ENCODE measurements at places on chromosomes 4 and X.
A peak's percentile ranks its signal among the peaks of the same experiment; 100 is the strongest.

DNA sequence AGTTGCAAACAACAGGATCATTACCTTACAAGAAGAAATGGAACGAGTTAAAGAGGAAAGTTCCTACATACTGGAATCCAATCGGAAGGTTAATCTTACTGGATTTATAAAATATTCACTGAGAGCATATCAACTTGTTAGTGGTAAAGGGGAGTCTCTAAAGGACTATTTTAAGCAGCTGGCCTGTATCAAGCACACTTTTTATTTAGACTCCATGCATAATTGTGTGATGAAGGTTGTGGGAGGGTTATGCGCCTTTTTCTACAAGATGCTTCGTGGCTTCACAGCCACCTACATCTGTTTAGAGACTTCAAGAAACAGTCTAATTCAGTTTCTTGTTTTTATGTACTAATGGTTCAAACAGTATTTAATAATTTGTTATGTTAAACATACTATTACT is 56.6 kb downstream of the GRSF1 start:
- DNase-seq = no peak

DNA sequence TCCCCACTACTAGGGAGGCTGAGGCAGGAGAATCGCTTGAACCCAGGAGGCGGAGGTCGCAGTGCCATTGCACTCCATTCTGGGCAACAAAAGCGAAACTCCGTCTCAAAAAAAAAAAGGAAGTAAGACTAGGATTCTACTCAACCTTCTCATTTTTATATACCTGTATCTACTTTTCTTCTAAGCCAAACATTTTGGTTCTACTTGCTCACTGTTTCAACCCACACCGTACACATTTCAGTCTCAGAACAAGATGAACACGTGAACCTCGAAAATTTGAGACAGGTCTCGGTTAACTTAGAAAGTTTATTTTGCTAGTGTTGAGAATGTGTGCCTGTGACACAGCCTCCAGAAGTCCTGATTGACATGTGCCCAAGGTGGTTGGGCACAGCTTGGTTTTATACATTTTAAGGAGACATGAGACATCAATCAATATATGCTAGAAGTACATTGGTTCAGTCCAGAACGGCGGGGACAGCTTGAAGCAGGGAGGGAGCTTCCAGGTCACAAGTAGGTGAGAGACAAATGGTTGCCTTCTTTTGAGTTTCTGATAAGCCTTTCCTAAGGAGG is 3.7 kb downstream of the ADD1 start:
- no peak for DNase-seq

GRCh38 chr4:120215350-120215749 is 148.7 kb upstream of the MAD2L1 start:
- DNase-seq = no peak

DNA sequence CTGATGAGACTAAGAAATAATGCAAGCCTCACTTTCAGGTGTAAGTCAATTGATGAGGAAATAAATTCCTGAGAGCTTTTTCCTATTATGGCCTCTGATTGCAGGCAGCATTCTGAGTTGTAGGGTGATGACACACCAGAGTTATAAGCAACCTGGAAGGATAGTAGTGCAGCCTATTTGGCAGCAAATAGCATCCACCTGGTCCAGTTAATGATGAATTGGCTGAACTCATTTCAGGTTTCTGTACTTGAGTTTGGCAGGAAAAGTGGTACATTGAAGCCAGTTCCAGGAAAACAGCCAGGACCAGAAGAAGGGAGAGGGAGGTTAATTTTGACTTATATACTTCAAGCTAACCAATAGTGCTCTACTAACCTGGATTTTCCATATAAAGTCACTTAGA is 316.8 kb downstream of the NAF1 start:
- DNase-seq = no peak

- DNase-seq = no peak
Observed at GRCh38 chr4:138826754-138827153, 188.8 kb upstream of the NOCT start.

GRCh38 chr4:182101618-182102017 is 141.6 kb upstream of the TENM3 start:
- DNase-seq = no peak

DNA sequence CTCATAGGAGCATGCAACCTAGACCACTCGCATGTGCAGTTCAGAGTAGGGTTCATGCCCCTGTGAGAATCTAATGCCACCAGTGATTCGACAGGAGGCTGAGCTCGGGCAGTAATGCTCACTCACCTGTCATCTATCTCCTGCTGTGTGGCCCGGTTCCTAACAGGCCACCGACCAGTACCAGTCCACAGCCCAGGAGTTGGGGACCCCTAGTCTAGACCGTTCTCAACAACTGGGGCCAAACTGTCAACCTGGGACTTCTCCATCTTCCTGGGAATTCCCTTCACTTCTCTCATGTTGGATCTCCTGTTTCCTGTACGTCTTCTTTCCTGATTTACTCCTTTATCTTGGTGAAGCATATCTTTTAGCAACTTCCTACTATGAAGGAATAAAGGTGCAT is 79.4 kb upstream of the HELT start:
- DNase-seq = no peak

GRCh38 chr4:2416564-2417225 is 1.8 kb downstream of the ZFYVE28 start:
- peak; percentile 64 for DNase-seq

- DNase-seq = no peak
Observed at GRCh38 chr4:176818531-176818930, 25.8 kb upstream of the VEGFC start.

DNA sequence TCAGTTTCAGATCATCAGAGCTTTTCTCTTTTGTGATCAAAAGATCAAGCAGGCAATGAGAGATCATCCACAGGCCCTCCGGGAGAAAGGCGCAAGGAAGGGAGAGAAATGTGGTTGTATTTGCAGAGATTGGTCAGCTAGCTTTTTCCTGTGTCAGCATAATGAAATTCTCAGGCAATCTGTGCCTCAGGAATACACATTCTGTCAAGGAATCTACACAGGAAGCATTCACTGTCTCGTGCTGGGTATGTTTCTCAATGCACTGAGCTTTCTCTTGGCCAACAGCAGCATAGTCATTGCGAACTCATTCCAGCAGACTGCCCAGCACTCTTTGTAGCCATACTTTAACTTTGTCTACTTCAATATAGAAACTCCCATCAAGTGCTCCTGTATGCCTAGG is 413.7 kb downstream of the PPP3CA start:
- DNase-seq = no peak

- DNase-seq = no peak
Observed at GRCh38 chrX:107541244-107541643, 87.1 kb upstream of the PRPS1 start.

- DNase-seq = no peak
Observed at GRCh38 chr4:126448086-126448845, 1133.5 kb downstream of the FAT4 start.

GRCh38 chr4:119233750-119234149 is 21.2 kb downstream of the USP53 start:
- DNase-seq = no peak

DNA sequence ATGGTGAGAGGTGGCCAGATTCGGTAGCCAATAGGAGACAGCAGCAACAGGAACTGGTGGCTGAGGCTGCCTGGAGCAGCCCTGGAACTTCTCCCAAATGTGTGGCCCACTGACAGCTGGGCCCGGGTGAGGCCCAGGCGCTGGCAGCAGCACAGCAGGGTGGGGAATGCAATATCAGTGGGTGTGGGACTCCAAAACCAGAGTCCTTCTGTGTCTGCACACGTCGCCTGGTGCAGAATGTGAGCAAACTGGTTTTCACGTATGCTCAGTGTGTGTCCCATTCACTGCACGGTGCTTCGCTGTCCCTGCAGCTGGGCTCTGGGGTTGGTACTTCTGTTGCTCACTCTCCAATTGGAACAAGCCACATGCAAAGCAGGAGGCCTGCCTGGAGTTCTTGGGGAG is 14.4 kb upstream of the CENPU start:
- DNase-seq = no peak

- DNase-seq = no peak
Observed at GRCh38 chr4:26051240-26051639, 137.2 kb downstream of the SMIM20 start.

- no peak for DNase-seq
Observed at GRCh38 chr4:36392916-36393315, 111.5 kb downstream of the DTHD1 start.

GRCh38 chr4:177519481-177520260 is 77.4 kb upstream of the AGA start:
- DNase-seq = no peak

- DNase-seq = no peak
Observed at GRCh38 chr4:6272863-6273660, 3.4 kb downstream of the WFS1 start.

DNA sequence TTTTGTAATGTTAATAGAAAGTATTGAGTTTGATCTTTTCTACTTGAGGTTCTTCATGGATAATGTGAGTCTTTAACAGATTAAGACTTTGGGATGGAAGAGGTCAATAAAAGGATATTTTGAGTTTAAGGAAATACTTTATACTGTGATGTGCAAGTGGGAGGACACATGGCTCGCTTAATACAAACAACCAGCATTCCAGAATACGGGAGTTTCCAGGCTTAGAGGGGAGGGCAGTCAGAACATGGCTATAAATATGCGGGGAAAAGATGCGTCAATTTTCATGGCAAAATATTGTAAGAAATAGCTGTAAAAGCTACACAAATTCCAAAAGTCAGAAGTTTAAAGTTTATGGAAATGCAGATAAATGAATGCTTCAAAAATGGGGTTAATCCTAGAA is 192.3 kb downstream of the AASDH start:
- no peak for DNase-seq

GRCh38 chrX:12711435-12712040 is 79.7 kb upstream of the PRPS2 start:
- DNase-seq = no peak

- no peak for DNase-seq
Observed at GRCh38 chr4:78945651-78946179, 6.5 kb upstream of the PAQR3 start.

DNA sequence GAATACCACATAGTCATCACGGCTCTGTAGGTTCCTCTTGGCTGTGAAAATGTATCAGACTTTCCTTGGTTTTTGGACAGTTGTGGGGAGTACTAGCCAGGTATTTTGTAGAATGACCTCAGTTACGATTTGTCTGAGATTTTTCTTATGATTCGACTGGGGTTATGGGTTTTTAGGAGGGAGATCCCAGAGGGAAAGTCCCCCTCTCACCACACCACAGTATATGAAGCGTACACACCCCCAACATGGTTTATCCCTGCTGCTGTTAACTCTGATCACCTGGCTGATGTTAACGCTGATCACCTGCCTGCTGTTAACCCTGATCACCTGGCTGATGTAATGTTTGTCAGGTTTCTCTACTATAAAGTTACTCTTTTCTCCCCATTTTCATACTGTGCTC is 72.6 kb downstream of the ANAPC4 start:
- DNase-seq = no peak
